ENCODE measurements at places on chromosomes 5 and 9. TPM values are rescaled to one million over a fixed set of nuclear protein-coding genes. Genes with fewer than 3 reads are reported as not detected.

GRCh38 chr5:41083306-41083705 lies 12.2 kb upstream of the MROH2B start:
- no peak for DNase-seq

The ASPN gene
- 3.0 TPM for total RNA-seq

- no peak for DNase-seq
These were observed 584.0 kb downstream of the ACTL7B start for GRCh38 chr9:108271646-108272348.

GRCh38 chr5:16169550-16169949 lies 10.0 kb downstream of the MARCHF11 start:
- no peak for DNase-seq

The SLC25A2 gene
- not detected for total RNA-seq

GRCh38 chr9:19598722-19599121 lies 189.9 kb downstream of the ACER2 start:
- no peak for DNase-seq

GRCh38 chr5:121503111-121503840 lies 348.4 kb upstream of the FTMT start:
- DNase-seq, result no peak

DNA sequence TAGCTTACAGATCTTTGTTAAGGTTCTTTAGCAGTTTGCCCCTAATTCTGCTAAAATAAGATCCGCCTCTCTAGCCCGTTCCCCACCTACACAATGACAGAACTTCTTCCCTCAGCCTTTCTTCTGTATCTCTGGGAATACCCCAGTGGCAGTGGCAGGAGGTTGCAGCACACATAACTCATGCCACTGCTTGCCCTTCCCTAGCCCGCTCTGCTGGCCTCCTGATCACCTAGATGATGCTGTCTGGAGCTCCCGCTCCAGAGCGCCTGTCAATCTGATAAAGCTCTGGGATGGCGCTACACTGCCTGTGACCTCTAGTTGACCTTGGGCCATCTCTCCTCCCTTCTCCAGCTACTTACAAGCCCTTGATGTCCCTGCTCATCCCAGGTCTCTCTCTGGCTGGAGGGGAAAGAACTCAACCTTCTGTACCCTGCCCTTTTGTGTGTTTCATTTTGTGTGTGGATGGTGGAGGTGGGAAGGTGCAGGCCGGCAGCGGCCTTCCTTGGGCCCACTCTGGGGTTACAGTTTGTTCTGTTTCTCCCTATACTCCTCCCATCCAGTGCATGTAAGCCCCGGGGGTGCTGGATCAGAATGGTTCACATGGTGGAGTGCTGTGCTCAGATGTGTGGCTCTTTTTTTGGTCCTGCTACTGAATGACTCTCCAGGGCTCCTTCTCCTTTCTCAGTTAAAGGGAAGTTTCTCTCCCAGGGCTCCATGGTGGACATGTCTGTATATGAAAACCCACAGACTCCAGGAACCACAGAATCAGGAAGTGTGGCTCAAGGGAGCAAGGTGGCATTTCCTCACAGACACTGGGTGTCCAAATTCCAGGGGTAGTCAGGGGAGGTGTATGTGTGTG lies 29.1 kb downstream of the MTX3 start:
- DNase-seq, result no peak

- no peak for DNase-seq
These were observed 75.3 kb downstream of the LHFPL2 start for GRCh38 chr5:78573318-78573717.

DNA sequence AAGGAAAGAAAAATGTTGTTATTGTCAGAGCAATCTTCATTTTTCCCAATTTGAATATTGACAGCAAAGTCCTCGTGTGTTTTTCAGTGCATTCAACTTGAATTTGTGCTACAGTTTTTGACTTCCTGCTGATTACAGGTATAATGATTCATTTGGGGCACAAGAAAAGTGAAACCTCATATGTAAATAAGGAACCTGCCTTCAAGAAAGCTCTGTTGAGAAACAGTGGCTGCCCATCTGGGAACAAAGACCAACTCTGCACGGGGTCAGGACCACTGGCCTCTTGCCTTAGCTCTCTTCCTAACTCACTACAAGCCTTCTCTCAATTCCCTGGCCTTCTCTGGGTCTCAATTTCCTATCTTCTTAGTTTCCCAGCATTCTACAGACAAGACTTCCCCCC lies 21.0 kb downstream of the TIMD4 start:
- DNase-seq, result no peak

The PRELID2 gene
- total RNA-seq, result 2.9 TPM

DNA sequence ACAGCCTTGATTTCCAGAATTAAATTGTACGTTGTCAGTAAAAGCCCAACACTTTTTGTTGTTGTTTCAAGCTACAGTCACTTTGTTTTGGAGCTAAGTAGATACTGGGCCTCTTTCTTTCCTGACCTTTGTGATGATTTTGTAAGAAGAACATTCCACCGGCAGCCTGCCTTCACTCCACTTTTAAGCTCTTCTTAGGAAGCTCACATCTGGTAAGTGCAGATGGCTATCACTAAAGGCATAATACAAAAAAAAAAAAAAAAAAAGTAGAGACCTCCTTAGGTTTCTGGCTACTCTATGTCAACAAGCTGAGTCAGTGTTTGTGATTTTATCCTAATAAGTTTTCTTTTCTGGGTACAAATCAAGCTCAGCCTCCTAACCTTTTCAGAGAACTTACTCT lies 1922.1 kb upstream of the WWC1 start:
- no peak for DNase-seq

GRCh38 chr5:72848474-72849428 lies 32.3 kb downstream of the TNPO1 start:
- DNase-seq, result peak; percentile 30

The SH3GL2 gene
- total RNA-seq, result not detected

DNA sequence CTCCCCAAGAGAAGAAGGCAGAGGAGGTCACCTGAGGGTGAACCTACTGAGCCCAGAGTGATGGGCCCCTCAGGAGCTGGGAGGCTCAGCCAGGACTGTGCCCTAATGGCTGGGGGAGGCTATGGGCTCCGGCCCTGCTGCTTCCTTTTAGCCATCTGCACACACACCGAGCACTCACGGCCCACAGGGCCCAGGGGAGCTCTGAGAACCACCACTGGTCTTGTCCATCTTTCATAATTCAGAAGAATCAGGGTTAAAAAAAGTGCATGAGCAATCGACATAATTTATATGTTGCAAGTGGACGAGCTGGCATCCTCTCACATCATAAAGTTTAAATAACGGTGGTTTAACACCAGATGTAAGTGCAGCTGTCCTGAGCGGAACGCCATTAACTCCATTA lies 162.1 kb downstream of the FSTL4 start:
- no peak for DNase-seq

DNA sequence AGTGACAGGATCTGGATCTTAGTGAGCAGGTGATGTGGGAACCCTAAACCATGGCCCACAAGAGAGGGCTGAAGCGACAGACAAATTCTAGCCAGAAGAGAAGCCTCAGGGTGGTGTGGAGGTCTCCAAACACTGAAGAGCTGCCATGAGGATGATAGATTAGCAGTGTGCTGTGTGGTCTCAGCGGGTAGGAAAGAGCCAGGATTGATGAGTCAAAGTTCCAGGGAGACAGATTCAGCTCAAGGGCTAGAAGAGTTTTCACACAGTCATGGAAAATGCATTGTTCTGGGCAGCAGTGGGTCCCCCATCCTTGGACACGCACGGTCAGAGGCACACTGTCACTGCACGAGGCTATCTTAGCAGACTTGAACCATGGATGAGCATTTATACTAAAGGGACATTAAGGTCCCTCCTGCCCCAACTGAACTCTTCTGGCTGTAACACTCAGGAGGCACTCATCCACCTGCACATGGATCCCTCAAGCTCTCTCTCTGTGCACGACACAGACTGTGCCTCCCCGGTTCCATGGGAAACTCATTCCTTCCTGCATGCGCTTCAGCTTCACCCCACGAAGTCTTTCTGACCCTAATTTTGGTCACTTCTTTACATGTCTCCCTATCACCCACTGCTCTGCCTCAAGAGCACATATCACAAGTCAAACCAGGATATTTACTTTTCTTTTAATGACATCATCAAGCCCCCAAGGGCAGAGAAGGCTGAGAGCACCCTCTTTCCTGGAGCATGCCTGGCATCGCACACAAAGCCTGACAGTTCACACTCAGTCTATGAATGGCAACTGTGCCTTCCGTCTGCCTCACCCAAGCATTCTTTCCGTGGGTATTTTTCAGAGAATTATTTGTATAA lies 84.8 kb downstream of the TLE1 start:
- no peak for DNase-seq

DNA sequence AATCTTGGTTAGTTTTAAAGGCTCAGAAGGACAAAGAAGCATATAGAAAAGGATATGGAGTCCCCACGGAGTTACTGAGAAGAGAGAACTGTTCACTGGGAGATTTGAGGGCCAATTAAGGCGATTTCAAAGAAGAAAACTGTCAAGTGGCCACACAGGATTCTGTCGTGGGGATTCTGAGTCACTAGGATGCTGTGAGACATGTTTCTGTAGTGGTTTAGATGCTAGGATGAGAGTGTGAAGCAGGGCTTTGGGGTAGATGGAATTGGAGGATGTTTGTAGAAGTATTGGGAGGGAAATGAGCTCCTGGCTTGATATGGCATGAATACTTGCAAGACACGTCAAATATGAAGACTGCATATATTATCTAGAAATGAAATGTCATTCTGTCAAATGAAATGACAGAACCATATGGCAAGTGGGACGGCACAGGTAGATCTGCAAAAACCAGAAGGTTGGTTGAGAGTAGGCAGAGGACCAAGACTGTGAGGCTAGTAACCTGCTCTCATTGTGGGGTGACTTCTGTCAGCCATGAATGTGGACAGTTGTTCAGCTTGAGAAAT lies 136.3 kb upstream of the SPRY4 start:
- DNase-seq, result peak; percentile 6

DNA sequence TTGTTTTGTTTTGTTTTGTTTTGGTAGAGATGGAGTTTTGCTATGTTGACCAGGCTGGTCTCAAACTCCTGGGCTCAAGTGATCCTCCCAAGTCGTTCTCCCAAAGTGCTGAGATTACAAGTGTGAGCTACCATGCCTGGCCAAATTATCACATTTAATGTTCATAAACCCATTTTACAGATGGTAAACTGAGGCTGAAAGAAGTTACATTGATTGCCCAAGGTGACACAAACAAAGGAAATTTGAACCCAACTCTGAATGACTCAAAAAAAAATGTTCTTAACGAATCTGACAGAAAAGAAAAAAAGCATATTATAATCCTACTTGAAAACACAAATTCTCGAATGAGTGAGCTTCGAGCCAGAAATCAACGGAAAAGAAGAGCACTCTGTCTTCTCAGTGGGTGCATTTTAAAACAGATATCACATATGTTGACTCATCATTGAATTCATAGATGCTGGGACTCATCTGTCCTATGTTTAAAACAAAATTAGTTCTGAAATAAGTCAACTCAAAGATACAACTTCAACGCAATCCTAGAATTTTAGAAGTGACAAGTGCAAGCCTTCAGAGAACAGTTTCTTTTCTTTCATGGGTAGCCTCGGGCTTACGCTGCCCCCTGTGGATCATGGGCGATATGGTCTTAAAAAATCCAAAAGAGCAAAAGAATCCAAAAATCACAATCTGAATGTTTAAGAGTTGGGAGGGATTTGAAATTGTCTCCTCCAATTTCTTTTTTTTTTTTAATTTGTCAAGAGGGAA lies 28.4 kb downstream of the TIMD4 start:
- peak; percentile 29 for DNase-seq

The SYK gene
- 17.9 TPM for total RNA-seq

The CLIC3 gene
- 328 TPM for total RNA-seq

GRCh38 chr5:163964671-163965070 lies 459.3 kb downstream of the MAT2B start:
- no peak for DNase-seq
